ENCODE measurements at places on chromosomes 11 and 22.

GRCh38 chr11:113398669-113399430, 11.3 kb downstream of the ANKK1 start:
- no peak for DNase-seq

- no peak for DNase-seq
Measured at GRCh38 chr11:4050138-4050537, 44.5 kb upstream of the RRM1 start.

DNA sequence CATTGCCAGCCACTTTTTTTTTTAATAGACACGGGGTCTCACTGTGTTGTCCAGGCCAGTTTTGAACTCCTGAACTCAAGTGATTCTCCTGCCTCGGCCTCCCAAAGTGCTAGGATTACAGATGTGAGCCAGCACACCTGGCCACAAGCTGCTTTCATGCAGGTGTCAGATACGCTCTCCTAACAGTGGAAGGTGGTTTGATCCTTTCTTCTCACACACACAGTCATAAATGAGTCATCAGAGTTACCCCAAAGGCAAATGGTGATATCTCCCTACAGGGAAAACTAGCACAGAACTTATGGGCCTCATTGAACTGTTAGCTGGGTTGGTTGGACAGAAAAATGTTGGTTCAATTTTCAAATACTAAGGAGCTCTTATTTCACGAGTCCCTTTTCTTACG, 38.2 kb upstream of the UBASH3B start:
- DNase-seq = no peak

- no peak for DNase-seq
Measured at GRCh38 chr22:38176170-38176741, 5.4 kb downstream of the PLA2G6 start.

- no peak for DNase-seq
Measured at GRCh38 chr11:68870470-68870869, 28.8 kb upstream of the CPT1A start.

- no peak for DNase-seq
Measured at GRCh38 chr11:44989831-44990566, 39.3 kb upstream of the TP53I11 start.

DNA sequence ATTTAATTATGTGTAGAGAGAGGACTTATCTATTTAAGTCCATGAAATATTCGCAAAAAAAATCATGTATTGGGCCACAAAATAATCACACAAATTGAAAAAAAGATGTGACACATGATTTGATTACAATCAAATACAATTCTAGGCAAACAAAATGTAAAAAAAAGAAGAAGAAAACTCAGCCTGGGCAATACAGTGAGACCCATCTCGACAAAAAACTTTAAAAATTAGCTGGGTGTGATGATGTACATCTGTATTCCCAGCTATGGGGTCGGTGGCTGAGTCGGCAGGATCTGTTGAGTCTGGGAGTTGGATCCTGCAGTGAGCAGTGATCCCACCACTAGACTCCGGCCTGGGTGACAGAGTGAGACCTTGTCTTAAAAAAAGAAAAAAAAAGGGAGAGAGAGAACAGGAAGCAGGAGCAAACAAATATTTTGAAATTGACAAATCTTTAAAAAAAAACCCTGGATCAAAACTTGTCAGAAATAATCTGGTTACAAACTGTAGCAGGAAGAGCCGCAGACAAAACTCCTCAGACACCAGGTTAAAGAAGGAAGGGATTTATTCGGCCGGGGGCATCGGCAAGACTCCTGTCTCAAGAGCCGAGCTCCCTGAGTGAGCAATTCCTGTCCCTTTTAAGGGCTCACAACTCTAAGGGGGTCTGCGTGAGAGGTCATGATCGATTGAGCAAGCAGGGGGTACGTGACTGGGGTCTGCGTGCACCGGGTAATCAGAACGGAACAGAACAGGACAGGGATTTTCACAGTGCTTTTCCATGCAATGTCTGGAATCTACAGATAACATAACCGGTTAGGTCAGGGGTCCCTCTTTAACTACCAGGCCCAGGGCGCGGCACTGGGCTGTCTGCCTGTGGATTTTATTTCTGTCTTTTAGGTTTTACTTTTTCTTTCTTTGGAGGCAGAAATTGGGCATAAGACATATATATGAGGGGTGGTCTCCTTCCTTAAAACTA, 3.3 kb upstream of the TYMP start:
- no peak for DNase-seq

DNA sequence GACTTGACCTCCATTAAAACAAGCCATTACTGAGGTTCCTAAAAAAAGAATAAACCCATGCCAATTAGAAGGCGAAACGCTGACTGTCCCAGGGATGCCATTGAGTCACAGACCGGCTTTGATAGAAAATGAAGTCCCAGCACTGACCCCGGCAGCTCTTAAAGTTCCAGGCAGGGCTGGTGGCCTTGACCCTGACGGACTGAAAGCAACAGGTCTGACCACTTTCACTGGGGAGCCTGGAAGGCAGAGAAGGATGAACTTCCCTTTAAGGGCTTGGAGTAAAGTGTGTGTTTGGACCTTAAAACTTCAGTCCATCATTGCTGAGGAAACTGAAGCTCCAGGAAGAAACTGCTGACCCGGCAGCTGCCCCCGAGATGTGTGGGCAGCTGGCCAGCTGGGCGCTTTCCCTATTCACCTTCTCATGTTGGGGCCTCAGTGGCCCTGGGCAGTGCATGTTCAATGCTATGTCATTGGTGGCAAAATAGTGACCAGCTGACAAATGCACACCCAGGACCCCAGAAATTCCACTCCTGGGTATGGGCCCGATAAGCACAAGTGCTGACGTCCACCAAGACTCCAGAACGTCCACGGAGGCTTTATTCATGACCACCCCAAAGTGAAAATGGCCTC, 18.9 kb upstream of the EFCAB6 start:
- no peak for DNase-seq

GRCh38 chr11:29432719-29433325, 584.0 kb downstream of the KCNA4 start:
- DNase-seq = peak; percentile 2

GRCh38 chr11:1882265-1883238, 9.1 kb downstream of the PRR33 start:
- DNase-seq = peak; percentile 80

DNA sequence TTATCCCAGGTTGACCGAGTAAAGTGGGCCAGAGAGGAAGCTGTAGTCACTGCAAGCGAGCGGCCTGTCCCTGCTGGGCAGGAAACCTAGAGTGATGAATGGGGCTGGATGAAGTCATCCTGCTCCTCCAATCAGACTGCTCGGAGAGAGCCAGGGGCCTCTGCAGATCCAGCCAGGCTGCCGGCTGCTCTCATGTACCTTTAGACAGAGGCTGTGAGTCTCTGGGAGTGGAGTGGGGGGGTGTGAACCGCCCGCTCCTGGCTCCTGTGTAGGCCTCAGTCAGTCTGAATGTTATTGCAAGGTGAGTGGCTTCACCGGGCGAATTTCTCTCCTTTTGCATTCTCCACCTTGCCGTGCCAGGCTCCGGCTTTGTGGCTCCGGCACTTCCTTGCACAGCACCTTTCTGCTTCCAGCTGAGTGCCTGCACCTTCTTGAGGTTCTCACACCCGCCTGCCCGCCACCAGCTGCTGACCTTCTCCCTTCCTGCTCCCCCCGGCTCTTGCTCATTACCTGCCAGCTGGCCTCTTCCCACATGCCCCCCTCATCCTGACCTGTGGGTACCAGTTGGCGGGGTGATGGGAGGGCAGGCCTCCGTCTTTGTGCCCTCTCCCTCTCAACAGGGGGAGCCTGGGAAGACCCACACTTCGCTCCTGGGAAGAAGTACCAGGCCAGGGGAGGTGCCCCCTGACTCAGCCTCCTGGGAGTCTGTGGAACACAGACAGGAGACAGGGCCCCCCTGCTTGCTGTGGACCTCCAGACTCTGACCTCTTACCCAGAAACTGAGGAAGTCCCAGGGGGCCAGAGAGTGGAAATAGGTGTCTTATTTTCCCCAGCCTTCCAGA, 79.9 kb downstream of the GRAMD1B start:
- no peak for DNase-seq

- no peak for DNase-seq
Measured at GRCh38 chr11:46451759-46452158, 60.2 kb upstream of the CHRM4 start.

- no peak for DNase-seq
Measured at GRCh38 chr11:20278727-20279126, 84.8 kb upstream of the HTATIP2 start.

GRCh38 chr11:102422817-102423712, 29.5 kb downstream of the TMEM123 start:
- no peak for DNase-seq

- DNase-seq = no peak
Measured at GRCh38 chr22:19522190-19522880, 1.9 kb downstream of the CLDN5 start.

GRCh38 chr11:68974421-68975194, 6.2 kb downstream of the MRGPRD start:
- peak; percentile 49 for DNase-seq

- DNase-seq = no peak
Measured at GRCh38 chr22:41713004-41713403, 13.7 kb downstream of the MEI1 start.
